ENCODE measurements at places on chromosomes 11 and 22.

- peak; percentile 77 for DNase-seq
These were observed 630 bp downstream of the CD5 start for GRCh38 chr11:61102667-61103571.

DNA sequence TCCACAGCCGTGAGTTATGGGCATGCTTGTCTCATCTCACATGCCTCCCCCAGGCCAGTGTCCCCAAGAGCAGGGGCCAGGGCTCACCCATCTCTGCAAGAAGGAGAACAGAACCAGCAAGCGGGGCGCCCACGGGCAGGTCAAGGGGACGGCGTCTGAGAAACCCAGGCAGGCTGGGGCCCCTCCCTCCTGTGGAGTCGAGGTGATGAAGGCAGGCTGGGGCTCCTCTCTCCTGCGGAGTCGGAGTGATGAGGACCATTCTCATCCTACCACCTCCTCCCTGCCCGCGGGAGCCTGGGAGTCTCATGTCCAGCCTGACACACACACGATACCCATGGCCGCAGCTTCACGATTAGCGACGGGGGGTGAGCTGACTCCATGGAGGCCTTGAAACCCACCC, 141.9 kb downstream of the CTTN start:
- no peak for DNase-seq

- no peak for DNase-seq
These were observed 39.1 kb downstream of the XRRA1 start for GRCh38 chr11:74909812-74910211.

DNA sequence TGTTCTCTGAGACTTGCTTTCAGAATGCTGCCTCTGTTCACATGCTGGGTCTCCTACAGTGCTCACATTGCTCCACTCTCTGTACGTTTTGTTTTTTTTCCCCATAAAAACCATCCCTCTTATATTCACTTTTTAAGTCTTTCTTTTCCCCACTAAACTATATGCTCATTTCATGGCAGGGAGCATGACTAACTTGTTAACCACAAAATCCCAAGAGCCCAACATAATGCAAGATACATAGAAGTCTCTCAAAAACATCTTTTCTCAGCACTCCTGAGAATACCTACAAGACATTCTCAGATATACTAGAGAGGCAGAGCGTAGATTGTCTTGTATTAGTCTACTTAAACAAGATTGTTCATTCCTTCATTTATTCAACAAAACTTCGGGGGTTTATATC, 73.3 kb downstream of the FAM76B start:
- no peak for DNase-seq

- DNase-seq: no peak
These were observed 222.0 kb downstream of the TMEM135 start for GRCh38 chr11:87259736-87260135.

DNA sequence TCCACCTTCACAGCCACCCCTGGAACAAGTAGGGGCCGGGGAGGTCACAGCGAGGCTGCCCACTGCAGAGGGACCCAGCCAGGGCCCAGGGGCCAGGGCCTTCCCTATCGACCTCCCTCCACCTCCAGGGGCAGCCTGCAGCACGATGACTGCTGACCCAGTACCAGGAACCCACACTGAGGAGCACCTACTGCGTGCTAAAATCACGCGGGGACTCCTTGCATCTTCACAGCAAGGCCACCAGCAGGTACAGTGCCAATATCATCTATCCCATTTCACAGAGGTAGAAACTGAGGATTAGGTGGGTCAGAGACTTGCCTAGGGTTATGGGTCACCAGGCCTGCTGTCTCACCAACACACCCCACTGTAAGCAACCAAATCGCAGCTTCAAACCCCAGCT, 14.6 kb downstream of the MACROD1 start:
- DNase-seq: no peak

DNA sequence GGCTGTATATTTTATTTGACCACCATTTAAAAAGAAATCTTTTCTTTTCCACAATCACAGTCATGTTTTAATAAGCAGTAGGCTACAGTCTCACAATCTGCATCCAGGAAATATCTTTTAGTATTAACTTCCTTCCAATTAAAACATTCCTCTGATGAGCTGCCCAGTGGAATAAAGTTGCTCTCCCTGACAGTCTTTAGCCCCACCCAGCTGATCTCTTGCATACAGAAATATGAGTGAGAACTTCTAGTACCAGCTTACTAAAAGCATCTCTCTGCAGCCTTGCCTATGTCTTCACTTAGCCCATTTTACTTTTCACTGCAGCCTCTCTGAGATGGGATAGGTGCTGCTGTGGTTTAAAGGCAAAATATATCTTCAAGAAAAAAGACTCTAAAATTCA, 143.4 kb upstream of the ANO3 start:
- no peak for DNase-seq

DNA sequence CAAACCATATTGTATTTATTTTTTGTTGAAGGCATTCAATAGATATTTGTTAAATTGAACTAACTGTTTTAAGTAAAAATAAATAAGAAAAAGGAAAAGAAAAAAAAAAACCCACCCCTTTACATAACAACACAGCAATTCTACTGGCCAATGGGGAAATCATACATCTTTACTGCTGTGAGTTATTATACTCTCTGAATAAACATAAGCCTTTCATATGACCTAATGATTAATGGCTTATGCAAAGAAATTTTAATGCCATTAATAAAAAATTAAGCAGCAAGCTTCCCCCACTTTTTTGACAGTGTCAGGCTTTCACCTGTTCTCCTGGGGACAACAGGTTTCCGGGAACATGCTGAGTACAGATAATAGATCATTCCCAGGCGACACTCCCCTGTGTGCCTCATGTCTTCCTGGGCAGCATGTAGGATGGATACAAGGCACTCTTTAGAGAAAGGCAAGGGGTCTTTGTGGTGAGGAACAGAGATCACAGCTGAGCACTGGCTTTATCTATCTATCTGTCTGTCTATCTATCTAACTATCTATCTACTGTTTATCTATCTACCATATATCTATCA, 676.0 kb downstream of the NTM start:
- no peak for DNase-seq

GRCh38 chr11:132744771-132745170, 787.5 kb downstream of the OPCML start:
- no peak for DNase-seq

GRCh38 chr11:72607496-72607895, 66.7 kb downstream of the PDE2A start:
- no peak for DNase-seq

DNA sequence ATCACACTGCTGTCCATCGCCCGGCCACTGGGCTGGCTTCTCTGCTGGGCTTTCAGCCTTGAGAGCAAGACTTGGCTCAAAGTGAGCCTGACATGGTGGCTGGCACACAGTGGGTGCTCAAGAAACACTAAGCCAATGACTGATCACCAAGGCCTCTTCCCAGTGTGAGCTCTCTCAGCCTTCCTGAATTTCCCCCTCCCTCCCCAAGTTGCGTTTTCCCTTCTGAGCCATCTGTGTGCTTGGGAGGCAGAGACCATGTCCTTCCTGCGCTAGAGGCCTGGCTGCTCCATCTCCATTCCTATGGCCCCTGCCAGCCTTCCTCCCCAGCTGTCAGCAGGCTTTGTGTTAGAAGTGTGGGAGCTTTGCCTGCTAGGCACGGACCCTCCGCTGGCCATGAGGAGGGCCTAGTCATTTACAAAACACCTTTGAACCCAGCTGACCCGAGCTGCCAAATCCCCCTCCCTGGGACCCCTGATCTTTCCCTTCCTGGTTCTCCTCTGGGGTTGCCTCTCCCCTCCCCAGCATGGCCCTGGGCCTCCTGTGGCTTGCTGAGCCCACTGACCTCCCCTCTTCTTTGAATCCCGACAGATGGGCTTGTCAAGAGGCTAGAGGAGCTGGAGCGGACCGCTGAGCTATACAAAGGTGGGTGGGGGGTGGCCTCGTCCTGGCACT, 13.2 kb downstream of the PICK1 start:
- no peak for DNase-seq

GRCh38 chr11:128837627-128838026, 29.5 kb downstream of the KCNJ1 start:
- peak; percentile 69 for DNase-seq

All from activated effector memory CD4-positive, alpha-beta T cell treated with anti-CD3 and anti-CD28 coated beads, Interleukin-2, amount 50 U/mL, for 16 hours (primary cell).